Activated CD8-positive, alpha-beta memory T cell treated with anti-CD3 and anti-CD28 coated beads for 4 hours (primary cell): ENCODE measurements at places on chromosomes 4 and X.

GRCh38 chr4:78551420-78552351, at the start of gene ANXA3:
ANXA3 (plus strand) TSS chr4:78551770; CDS start chr4:78554474, 2,704 bp downstream.
- DNase-seq, result no peak

DNA sequence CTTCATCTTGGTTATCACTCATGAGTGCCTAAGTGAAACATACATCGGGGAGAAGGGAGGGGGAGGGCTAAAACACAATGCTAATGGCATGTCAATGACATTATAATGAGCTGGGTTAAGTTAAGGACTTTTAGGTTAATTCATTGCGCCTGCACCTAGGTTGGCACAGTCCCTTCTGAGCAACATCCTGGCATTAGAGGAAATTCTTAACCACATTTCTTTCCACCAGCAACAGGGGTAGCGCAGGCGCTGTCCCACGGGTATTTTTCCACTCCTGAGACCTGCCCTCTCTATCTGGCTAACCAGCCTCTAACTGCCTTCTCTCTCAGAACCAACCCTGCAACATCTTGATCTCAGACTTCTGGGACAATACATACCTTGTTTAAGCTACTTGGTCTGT, 39.0 kb upstream of the PROM1 start:
- DNase-seq, result no peak

DNA sequence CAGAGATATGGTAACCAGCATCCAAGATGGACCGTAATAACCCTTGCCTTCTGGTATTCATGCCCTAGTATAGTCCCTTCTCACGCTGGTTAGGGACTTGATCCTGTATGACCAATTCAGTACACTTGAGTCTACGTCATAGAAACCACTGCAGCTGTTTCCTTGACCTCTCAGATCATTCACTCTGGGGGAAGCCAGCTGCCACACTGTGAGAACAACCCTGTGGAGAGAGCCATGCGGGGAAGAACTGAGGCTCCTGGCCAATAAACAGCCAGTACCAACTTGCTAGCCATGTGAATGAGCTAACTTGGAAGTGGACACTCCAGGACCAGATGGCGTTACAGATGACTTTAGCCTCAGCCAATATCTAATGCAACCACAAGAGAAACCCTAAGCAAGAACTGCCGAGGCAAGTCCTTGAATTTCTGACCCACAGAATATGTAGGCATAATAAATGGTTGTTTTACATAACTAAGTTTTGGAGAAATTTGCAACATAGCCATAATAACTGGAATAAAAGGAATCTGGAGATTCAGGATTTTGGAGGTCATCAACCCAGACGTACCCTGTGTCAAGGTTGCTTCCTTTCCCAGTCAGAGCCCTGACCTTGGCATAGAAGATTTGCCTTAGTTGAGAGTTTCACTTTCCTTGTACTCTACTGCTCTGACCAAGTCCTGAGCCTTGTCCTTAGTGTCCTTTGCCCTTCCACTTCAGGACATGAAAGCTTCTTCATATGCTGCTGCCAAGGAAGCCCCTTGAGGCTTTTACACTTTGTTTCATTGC, 87.3 kb upstream of the ZNF81 start:
- no peak for DNase-seq

- DNase-seq, result no peak
Measured at GRCh38 chr4:158236304-158237030, 26.2 kb downstream of the TMEM144 start.

DNA sequence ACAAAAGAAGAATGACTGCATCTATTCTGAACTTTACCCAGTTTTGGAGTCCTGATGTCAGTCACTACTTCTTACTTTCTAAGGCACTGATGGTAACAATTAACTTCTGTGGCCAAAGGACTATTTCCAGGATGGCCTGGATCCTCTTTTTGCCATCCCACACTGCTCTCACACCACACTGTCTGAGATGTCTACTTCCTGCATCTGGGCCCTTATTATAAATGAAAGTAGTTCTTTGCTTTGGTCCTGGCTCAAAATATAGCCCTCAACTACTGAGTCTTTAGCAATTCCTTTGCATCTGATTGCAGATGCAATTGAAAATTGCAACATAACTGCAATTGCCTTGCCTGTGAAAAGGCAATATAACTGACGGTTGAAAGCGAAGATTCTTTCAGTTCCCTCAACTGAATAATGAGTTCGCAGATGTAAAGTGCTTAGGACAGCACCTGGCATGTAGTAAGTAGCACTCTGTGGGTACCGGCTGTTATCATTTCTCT, 44.2 kb downstream of the COQ2 start:
- DNase-seq, result no peak

DNA sequence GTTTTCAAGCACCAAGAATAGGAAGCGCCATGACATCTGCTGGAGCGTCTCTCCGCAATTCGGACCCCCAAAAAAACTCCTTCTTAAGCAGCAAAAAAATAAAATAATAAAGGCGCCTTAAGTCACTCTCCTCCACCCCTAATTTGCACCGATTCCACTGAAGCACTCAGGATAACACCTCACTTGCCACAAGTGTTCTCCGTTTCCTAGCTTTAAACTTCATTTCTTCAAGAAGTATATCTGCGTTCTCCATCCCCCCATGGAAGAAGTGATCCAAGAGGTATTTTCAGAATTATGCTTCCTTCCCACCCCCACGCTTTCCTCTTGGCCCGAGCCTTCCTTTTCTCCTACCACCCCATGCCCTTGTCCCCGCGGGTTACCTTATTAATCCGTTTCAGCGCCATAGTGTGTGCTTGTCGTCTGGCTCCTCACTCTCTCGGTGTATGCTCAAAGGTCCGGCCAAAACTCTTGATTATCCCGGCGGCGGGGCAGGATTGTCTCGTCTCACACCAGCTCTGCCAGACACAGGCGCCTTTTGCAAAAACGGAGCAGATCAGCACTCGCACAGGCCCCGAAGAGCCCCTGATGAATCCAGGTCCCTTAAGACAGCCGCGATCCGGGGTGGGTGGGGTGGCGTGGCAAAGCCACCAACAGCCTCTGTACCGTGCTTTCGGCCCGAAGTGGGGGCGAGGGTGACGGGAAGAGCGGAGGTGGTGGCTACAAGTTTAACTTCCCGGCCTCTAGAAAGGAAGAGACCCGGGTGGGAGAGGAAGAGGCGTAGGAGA, 1.1 kb downstream of the UBE2D3 start:
- DNase-seq, result no peak

- DNase-seq, result no peak
Measured at GRCh38 chrX:132716006-132716405, 227.2 kb upstream of the MBNL3 start.
